ENCODE measurements at places on chromosomes 2 and 18.
A peak's percentile ranks its signal among the peaks of the same experiment; 100 is the strongest.

- DNase-seq: peak; percentile 63
Measured at GRCh38 chr2:9539531-9539930, 16.1 kb downstream of the ADAM17 start.

- DNase-seq: no peak
Measured at GRCh38 chr2:209189893-209190292, 234.0 kb upstream of the MAP2 start.

DNA sequence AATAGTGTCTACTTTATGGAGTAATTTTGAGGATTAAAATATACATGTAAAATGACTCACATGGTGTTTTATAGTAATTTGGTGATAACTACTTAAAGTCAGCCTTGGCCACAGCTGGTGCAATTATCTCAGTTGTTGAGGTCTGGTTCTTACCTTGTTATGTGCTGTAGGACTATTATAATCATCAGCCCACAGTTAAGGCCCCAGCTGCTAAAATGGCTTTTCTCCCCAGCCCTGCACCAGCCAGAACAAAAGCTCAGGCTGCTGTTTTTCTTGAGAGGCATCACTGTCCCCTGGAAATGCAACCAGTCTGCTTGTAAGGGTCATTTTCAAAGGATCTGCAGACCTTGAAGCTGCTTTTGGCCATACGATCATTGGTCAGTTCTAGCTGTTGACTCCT, 283.3 kb upstream of the THUMPD2 start:
- no peak for DNase-seq

GRCh38 chr2:230008708-230009066, 60.0 kb downstream of the SLC16A14 start:
- peak; percentile 25 for DNase-seq

GRCh38 chr2:222797261-222797660, 63.6 kb upstream of the ACSL3 start:
- peak; percentile 22 for DNase-seq

GRCh38 chr2:235555371-235555770, 61.5 kb downstream of the AGAP1 start:
- DNase-seq: peak; percentile 17

DNA sequence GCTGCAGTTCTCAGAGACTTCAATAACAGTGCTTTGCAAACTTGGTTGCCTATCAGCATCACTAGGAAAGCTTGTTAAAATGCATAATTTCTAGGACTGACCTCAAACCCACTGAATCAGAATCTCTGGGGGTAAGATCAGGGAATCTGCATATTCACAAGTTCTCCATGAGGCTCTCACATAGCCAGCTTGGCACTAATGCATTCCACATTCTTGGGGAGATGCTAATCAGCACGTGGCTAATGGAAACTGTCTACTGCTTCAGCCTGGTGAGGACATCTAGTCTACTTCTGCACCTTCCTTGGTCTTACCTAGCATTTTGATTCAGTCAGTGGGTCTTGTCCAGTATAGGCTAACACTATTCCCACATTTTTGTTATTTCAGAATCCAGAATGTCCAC, 56.3 kb downstream of the RBKS start:
- no peak for DNase-seq

- no peak for DNase-seq
Measured at GRCh38 chr2:147378403-147378802, 466.4 kb upstream of the ACVR2A start.

GRCh38 chr2:160931531-160931930, 228.7 kb upstream of the TANK start:
- DNase-seq: no peak

DNA sequence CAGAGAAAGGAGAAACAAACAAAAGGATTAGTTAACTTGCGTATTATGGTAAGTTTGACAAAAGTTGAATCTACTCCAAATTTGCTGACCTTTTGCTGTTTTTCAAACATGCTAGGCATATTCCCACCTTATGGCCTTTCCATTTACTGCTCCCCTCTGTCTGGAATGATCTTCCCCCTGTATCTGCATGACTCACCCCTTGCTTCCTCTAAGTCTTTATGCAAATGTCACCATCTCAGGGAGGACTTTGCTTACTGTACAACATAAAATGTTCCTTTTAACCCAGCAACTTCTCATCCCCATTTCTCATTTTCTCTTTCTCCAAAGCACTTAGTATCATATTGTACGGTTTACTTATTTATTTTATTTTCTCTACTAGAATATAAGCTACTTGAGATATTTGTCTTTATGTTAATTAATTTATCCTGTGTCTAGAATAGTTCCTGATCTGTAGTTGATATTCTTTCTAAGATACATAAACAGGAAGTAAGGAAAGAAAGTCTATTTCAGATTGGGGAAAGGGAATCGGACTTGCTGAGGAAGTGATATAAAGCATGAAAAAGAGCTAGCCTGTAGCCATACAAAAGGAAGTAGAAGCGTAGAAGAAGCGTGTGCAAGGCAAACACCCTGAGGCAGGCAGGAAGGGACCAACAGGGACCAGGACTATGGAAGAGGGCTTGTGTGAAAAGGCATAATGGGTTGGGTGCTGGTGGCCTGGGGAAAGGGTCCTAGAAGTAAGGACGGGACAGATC, 144.9 kb upstream of the ERBB4 start:
- peak; percentile 25 for DNase-seq

- DNase-seq: no peak
Measured at GRCh38 chr2:68420254-68420910, 46.7 kb downstream of the FBXO48 start.

- peak; percentile 25 for DNase-seq
Measured at GRCh38 chr2:3557639-3558204, 411 bp downstream of the RNASEH1 start.

GRCh38 chr2:46816151-46816845, 99.3 kb downstream of the MCFD2 start:
- DNase-seq: no peak

GRCh38 chr2:74585406-74586185, 31.1 kb downstream of the DOK1 start:
- no peak for DNase-seq

DNA sequence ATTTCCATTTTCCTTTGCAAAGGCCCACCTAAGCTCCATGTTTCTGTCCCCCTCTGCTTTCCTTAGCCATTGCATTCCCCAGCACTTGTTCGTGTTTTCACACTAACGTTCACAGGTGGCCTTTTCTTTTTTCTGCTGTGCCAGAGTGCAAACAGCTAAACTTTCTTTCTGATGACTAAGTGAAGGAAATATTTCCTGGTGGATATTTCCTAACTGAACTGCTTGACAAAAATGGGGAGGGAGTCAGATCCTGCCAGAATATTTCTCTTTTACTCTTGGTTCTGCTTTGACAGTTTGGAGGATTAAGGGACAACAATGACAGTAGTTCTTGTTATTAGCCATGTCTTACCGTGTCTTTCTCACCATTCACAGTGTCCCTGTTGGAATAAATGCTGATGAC, 344.0 kb downstream of the ARHGAP15 start:
- no peak for DNase-seq

GRCh38 chr2:101817481-101817880, 120.0 kb downstream of the MAP4K4 start:
- DNase-seq: no peak

DNA sequence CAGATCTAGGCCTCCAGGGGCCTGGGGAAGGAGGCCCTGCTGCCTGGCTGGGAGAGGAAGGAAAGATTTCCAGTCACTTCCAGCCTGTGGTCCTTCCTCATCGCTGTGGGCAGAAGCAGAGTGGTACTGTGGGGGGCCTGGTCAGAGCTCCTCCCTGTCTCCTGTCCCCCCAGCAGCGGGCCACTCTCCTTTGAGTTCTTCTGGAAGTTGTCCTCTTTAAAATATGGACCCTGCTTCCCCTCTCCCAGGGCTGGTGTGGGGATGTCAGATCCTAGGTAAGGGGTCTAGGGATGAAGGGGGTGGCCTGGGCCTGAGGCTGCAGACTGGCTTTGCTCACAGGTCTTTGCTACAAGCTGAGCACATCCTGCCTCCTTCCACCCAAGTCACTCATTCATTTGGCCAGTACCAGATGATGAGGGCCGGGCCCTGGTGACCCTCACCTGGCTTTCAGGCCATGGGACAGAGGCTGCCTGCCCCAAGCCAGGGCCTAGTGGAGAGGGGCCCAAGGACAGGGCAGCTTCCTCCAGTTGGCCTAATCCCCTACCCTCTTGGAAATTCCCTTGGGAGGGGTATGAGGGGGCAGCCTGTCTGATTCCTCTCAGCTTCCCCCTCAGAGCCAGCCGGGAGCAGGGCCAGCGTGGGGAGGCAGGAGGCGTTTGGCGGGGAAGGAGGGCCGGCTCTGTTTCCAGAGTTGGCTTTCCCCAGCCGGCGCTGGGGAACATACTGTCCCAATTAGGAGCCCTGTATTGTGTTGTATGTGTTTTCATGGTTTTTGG, 231.9 kb downstream of the DYSF start:
- DNase-seq: no peak

DNA sequence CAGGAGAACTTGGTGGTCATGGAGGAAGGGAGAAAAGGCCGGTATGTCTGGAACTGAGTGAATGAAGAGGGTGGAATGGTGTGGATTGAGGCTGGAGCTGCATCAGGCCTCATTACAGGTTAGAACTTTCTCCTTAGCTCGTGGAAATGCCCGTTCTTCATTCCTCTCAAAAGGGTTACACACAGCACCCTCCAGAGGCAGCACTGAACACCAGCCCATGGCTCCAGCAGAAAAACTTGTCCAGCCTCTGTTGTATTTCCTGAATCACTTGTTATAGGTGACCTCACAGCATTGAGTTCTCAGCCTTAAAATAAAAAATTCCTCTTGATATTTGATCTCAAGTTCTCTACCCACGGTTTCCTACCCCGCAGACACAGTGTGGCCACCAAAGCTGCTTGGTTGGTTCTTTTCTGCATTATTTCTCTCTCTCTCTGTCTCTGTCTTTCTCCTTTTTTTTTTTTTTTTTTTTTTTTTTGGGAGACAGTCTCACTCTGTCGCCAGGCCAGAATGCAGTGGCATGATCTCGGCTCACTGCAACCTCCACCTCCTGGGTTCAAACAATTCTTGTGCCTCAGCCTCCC, 89.6 kb downstream of the ITGB1BP1 start:
- peak; percentile 74 for DNase-seq

DNA sequence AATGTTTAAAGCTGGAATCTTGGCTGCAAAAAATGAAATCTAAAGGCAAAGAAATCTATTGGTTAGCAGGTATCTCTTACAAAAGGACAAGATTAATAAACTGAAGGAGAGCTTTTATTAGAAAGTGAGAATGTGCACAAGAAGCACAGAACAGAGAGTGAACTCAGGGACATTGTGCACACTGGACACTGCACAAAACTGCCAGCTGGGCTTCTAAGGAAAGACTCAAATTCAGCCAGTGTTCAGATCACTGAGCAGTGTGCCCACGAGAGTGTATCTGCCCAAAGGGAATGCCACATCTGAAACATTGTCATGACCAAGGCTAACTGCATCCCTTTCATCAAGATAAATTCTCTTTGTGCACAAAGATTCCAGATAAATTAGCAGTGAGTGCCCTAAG, 129.7 kb upstream of the KCNH7 start:
- no peak for DNase-seq

GRCh38 chr2:40039549-40039948, 260.5 kb upstream of the THUMPD2 start:
- DNase-seq: peak; percentile 42

- DNase-seq: no peak
Measured at GRCh38 chr2:229901819-229902218, 20.0 kb downstream of the TRIP12 start.

DNA sequence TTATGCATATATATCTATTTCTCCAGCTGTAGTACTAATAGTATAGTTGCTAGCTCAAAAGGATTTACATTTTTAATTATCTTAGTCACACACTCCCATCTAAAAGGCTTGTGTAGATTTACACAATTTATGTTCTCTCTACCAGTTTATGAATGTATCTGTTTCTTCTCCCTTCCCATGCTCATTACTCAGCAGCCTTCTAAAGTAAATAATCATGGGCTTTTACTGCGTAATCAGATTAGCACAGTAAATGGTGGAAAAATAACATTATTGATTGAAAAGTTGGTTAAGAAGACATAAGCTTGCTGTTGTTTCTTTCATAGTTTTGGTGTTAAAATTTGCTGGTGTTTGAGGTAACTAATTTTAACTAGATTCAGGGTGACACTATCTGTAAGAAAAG, 81.8 kb downstream of the PTPN4 start:
- DNase-seq: no peak

GRCh38 chr2:120902592-120902991, 166.9 kb downstream of the GLI2 start:
- no peak for DNase-seq

DNA sequence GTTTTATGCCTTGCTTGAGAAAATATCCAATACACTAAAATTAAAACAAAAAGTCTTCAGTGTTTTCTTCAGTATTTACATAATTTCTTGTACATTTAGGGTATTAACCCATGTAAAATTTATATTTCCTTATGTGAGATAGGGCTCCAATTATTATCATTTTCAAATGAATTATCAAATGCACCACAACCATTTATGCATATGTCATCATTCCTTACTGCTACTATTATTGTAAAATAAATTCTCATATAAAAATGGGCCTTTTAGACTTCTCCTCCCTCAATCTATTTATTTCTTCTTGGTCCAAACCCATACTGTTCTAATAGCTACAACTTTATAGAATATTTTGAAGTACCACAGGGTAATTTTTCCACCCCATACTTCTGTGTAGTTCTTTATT, 175.3 kb upstream of the LYPD1 start:
- no peak for DNase-seq

GRCh38 chr2:178920916-178921513, 113.8 kb upstream of the TTN start:
- DNase-seq: no peak

DNA sequence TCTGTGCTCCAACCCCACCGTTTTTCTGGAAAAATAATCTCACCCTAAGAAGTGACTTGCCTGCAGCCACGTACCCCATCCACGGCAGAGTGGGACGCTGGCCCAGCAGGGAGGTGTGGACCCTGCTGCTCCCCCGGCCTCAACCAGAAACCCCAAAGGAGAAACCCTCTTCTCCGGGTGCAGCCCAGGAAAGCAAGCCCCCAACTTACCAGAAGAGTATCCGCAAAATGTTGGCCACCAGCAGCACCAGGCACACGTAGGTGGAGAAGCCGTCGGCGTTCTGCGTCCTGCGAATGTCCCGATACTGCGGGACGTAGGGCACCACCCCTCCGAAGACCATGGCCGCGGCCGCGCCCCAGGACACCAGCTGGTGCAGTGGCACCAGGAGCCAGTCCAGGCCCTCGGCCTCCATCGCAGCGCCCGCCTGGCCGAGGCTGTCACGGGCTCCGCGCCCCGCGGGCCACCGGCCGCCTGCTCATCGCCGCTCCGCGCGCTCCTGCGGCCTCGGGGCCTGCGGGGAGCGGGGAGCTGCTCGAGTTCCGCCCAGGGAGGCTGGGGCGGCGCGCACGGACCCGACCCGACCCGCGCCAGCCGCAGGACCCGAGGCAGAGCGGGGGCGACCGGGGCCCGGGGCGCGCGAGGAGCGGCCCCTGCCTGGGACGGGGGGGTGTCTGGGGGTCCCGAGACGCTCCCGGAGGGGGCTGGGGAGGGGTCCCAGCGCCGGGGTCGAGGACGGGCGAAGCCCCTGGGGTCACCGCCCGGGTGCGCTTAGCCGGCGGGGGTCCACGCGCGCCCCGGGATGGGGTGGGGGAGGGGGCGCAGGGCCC, 725 bp downstream of the SLC66A2 start:
- peak; percentile 60 for DNase-seq

Data from suppressor macrophage treated with lipopolysaccharide for 4 hours (primary cell).